ENCODE measurements at places on chromosomes 12 and 14.

GRCh38 chr12:79252358-79253075 lies 387.9 kb downstream of the SYT1 start:
- DNase-seq: no peak

GRCh38 chr12:93403988-93404803 lies 26.5 kb downstream of the NUDT4 start:
- no peak for DNase-seq

GRCh38 chr14:75041613-75042012 lies 9.7 kb downstream of the MLH3 start:
- DNase-seq: no peak

GRCh38 chr12:93785249-93786010 lies 108.3 kb downstream of the CRADD start:
- DNase-seq: peak; percentile 96

DNA sequence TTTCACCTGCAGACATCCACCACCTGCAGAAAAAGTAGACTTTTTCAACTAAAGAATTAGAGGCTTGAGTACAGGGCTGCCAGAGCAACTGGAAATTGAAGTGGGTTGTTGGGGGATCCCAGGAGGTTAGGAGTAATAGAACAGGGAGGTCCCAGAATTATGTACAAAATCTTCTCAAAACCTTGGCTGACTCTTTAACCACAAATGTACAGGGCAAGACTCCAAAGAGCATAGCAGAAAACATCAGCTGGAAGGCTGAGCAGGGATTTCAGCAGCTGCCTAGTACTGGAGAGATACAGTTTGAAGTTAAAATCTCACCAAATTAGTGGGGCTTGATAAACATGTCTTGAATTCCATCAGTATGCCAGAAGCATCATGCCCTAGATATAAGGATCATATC lies 191.6 kb downstream of the CRADD start:
- no peak for DNase-seq

- no peak for DNase-seq
Measured at GRCh38 chr12:47896633-47897032, 8.2 kb downstream of the VDR start.

DNA sequence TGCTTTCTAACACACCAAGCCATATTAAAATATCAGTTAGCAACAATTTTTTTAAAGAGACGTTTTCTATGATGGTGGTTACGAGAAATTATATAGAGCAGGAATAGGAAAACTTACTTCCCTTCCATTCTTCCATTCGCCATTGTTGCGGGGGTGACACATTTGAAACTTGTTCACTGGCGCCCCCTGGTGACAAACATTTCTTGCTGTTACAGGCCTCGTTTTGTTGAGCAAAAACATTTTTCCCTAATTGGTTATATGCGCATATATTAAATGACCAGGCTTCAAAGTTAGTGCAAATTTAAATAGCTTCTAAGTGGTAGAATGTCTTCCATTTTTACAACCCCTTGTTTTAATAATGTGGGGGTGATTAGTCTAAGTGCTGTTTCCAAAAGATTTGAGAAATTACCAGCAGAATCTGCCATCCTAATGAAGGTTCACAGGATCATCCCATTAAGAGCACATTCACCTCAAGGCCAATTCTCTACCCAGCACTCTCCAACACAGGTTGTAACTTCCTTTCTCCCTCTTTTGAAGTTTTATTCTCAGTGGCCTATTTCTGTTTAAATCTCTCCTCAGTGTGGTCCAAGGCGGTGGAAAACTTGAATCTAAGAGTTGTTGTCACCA lies 1124.7 kb downstream of the FLRT2 start:
- DNase-seq: no peak

DNA sequence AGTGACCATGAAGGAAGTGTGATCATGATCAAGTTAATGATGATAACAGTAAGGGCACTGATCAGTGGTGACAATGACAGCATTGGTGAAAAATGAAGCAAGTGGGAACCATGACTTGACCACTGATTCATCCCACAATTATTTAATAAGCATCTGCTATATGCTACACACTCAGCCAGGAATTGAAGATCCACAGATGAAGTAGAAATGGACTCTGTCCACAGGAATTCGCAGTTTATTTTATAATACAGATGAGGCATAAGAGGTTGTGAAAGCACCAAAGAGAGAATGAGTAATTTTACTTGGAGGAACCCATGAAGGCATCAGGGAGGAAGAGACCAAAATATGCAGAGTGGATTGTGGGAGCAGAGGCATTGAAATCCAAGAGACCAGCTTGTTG lies 33.8 kb upstream of the SMUG1 start:
- peak; percentile 97 for DNase-seq

- no peak for DNase-seq
Measured at GRCh38 chr12:98845957-98846356, 200.9 kb downstream of the APAF1 start.

GRCh38 chr12:24223926-24224325 lies 274.5 kb upstream of the SOX5 start:
- DNase-seq: no peak

GRCh38 chr14:65840786-65841185 lies 428.3 kb downstream of the FUT8 start:
- DNase-seq: no peak

DNA sequence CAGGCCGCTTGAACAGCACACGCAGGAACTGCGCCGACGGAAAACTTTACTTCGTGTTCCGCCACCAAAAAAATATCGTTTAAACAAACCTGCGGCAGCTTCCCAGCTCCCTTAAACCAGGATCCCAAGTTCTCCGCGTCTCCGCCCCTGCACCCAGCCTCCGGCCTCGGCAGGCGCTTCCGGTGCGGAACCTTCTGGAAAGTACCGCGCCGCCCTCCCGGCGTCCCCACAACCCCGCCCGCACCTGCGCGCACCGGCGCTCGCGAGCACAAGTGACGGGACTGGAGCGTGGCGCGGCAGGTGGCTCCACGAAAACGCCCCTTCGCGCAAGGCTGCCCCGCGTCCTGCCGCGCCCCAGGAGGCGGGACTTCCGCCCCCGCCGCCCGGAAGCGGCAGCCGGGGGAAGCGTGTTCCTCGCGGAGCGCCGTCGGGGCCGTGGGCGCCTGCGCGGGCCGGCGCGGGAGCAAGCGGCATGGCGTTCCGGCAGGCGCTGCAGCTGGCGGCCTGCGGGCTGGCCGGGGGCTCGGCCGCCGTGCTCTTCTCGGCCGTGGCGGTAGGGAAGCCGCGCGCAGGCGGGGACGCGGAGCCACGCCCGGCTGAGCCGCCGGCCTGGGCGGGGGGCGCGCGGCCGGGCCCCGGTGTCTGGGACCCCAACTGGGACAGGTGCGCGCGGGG lies at the start of gene PGAM5:
Gene PGAM5 (plus strand): TSS at position 438 of the 675 bp plus-strand sequence. CDS start 35 bp downstream, at position 473.
- peak; percentile 31 for DNase-seq

DNA sequence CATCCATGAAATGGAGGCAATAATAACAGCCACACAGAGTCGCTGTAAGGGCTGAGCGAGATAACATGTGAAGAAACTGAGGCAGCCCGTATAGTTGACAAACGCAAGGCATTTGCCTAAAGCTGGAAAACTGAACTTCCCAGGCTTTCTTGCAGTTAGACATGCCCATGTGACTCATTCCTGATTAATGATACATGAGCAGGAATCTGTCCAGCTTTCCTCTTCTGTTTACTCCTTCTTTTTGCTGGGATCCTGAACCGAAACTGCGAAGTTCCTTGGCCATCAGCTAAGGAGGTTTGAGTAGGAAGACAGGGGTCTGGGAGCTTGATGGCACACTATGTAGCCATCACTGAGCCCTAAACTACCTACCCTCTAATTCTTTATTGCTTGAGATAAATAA lies 52.2 kb downstream of the ST8SIA1 start:
- peak; percentile 69 for DNase-seq

GRCh38 chr14:37746140-37746832 lies 150.9 kb downstream of the TTC6 start:
- no peak for DNase-seq

Data from HS-5 (cell line).